ENCODE measurements at places on chromosomes 5 and 9.

DNA sequence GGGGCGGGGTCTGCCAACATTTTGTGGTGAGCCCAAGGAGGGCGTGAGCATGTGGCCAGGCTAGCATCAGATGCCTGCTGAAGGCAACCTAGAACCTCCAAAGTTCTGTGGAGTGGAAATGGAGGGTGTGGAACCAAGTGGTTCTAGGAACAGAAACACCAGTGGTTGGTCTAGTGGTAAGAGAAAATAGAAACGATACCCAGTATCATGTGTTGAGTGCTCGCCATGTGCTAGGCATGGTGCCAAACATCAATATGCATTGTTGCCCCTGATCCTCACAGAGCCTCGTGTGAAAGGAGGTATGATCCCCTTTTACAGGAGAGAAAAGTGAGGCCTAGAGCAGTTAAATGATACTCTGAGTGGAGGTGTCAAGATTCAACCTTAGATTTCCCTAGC, 31.5 kb upstream of the MVB12B start:
- DNase-seq, result no peak

GRCh38 chr5:24444414-24444813, 200.4 kb downstream of the CDH10 start:
- DNase-seq, result peak; percentile 46

GRCh38 chr5:126479810-126480209, 56.6 kb downstream of the GRAMD2B start:
- DNase-seq, result no peak

DNA sequence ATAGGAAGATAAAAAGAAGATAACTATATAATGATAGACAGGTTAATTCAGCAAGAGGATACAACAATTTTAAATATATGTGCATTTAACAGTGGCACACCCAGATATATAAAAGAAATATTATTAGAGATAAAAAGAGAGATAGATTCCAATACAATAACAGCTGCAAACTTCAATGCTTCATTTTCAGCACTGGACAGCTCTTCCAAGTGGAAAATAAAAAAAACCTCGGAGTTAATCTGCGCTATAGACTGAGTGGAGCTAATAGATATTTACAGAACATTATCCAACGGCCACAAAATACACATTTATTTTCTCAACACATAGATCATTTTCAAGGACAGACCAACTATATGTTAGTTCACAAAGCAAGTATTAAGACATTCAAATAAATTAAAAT, 1229.5 kb upstream of the CDH6 start:
- no peak for DNase-seq

DNA sequence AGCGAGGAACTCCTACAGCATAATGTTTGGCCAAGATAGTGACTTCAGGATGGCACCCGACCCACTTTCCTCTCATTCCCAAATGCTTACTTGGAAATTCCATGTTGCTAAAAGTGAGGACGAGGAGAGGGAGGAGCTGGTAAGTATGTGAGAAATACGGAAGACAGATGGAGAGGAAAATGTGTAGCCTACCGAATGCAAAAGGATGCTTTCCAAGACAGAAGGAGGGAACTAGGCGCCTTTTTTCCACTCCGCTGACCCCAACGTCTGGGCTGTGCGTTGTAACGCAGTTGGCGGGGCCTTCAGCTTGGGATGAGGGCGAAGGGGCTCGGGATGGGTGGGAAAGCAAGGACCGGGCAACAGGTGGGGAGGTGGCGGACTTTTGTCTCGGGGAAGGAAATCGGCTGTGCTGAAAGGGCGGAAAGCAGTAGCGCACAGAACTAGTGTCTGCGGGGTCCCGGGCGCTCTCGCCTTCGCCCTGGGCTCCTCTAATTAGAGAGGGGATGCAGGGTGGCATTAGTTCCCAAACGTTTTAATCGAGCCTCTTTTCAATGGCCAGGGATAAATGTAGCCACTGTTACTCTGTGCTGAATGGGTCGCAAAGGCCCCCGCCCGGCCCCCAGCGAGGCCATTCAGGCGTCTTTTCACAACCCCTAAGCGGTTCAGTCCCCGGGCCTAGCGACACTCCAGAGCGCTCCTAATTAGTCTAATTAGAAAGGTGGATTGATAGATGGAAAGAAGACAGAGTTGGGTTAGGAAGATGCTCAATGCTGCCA, 12.6 kb downstream of the FOXD1 start:
- DNase-seq, result no peak

DNA sequence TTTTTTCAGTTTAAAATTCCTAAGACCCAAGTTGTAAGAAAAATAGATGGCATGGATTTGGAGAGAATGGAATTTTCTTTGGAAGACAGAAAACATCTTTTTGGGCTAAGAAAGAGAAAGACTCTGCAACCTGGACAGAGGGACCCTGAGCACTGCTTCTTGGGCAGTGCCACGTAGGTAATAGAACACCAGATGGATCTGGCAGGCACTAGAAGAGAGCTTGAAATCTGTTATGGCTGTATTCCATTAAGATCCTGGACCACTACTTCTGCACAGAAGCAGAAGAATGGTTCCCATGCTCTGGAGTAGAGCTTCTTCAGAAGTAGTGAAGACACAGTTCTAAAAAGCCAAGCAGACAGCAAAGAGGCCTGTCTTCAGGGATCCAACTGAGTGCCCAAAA, 306.4 kb upstream of the CD180 start:
- no peak for DNase-seq

GRCh38 chr5:135828782-135829127, 5.7 kb upstream of the SLC25A48 start:
- no peak for DNase-seq

DNA sequence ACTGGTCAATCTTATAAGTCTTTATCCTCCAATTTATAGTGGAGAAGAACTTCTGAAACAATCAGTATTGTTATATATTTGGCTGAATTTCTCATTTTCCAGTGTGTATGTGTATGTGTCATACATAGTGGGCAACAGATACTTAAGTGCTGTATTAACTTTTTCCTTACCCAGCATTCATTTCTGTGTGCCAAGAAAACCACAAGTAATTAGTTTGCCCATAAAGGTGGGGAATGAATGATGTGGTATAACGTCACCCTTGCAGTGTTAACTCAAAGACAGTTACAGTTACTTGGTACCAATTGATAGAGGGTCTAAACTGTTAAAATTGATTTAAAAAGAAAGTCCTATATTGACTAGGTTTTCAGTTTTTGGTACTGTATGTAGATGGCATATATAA, 2.0 kb downstream of the OGN start:
- no peak for DNase-seq

GRCh38 chr5:7548596-7548995, 152.7 kb downstream of the ADCY2 start:
- peak; percentile 45 for DNase-seq

- DNase-seq, result peak; percentile 89
Measured at GRCh38 chr5:176817841-176818377, 7.5 kb downstream of the UNC5A start.

DNA sequence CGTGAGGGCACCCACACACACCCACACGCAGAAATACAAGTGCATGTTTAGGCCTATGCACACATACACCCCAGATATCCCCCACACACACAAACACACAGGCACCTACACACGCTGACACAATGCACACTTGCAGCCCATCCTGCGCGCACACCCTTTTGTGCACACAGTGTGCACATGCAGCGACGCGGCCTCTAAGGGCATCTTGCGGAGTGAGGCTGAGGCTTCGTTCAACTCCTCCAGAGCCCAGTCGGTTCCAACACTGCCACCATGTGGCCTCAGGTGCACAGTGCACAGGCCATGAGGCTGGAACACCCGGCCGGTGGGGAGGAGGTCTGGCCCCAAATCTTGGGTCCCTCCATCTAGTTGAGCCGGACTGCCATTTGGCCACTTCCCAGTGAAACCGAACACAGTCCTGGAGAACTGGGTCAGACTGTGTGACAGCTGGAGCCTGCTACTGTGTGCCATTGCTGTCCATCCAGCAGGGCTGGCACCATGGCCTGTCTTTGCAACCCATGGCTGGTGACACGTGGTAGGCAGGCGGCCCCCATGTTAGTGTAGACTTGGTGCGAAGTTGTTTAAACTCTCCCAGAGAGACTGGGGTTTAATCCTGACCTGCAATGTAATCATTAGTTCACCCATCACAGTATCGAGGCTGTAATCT, 97.7 kb upstream of the MVB12B start:
- peak; percentile 91 for DNase-seq

DNA sequence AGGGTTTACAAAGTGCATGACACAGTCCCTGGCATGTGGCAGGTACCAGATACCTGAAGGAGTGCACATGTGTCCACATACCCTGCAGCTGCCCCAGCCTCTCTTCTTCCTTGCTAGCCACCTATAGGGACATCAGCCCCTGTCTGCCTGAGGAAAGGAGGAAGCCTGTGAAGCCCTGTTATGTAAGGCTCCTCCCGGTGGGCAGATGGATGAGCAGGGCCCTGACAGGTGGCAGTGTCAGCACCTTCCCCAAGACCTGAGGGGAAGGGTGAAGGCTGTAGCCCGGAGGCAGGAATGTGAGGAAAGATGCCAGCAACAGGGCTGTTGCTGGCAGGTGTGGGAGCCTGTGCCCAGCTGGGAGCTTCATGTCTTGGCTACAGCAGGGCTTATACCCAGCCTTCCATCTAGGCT, 21.7 kb downstream of the TCF7 start:
- peak; percentile 21 for DNase-seq

DNA sequence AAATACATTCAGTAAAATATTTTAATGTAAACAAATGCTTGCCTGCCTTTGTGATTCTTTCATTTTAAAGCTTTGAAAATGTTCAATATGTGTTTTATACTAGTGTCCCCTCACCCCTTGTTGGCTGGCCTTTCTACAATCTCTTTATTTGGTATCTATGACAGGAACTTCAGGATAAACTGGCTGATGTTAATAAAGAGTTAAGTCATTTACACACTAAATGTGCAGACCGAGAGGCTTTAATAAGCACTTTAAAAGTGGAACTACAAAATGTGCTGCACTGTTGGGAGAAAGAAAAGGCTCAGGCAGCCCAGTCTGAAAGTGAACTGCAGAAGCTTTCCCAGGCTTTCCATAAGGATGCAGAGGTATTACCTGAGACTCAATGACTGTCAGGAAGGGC, 171.8 kb downstream of the CCDC171 start:
- no peak for DNase-seq

- no peak for DNase-seq
Measured at GRCh38 chr5:140857987-140858240, 2.2 kb downstream of the PCDHA10 start.

DNA sequence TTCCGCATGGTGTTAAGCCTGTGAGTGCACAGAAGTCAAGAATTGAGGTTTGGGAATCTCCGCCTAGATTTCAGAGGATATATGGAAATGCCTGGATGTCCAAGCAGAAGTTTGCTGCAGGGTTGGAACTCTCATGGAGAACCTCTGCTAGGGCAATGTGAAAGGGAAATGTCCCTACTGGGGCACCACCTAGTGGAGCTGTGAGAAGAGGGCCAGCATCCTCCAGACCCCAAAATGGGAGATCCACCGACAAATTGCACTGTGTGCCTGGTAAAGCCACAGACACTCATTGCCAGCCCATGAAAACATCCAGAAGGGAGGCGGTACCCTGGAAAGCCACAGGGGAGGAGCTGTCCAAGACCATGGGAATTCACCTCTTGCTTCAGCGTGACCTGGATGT, 3.6 kb upstream of the SAXO1 start:
- peak; percentile 10 for DNase-seq

- no peak for DNase-seq
Measured at GRCh38 chr5:54993318-54993717, 7.9 kb upstream of the ESM1 start.

- peak; percentile 85 for DNase-seq
Measured at GRCh38 chr5:141934099-141934844, 10.6 kb downstream of the DELE1 start.

DNA sequence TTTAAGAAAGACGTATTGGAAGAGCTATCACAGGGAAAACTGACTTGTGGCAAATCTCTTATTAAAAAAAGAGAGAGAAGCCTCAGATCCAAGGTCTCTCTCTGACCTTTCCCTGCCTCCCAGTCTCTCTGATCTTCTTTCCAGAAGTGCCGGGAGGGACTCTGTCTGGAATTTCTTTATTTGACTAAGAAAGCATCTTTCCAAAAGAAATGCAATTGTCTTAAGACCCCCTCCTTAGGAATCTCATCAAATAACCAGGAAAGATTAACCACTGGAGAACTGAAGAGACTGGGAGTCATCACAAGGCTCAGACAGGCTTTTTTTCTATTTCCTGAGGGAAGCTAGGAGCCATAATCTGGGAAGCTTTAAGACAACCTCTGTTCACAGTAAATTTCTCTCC, 4.6 kb downstream of the C1QTNF3 start:
- DNase-seq, result no peak

- no peak for DNase-seq
Measured at GRCh38 chr5:66338828-66339227, 194.7 kb downstream of the SREK1 start.

DNA sequence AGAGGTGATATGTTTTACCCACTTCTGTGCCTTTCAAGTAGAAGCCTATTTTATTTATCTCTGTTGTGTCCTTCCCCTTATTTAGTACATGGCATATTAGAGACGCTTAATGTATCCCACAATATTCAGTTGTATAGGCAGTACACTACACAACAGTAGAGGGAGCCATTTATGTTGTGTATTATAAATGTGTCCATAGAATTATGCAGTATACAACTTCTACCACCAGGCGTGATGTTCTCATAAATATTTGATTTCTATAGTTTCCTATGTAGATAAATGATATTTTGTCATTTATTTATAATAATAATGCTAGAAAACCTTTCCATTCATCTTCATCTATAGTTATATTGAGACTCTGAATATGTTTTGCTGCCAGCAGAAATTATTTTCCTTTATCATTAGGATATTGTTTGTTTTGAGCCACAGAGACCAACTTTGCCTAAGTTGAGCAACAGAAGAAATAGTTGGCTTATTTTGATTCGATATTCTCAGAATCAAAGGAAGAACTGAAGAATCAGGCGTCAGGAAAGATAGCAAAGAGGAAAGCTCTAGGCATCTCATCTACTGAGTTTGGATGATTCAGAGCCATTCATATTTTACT, 81.7 kb downstream of the ADAMTS19 start:
- peak; percentile 9 for DNase-seq

DNA sequence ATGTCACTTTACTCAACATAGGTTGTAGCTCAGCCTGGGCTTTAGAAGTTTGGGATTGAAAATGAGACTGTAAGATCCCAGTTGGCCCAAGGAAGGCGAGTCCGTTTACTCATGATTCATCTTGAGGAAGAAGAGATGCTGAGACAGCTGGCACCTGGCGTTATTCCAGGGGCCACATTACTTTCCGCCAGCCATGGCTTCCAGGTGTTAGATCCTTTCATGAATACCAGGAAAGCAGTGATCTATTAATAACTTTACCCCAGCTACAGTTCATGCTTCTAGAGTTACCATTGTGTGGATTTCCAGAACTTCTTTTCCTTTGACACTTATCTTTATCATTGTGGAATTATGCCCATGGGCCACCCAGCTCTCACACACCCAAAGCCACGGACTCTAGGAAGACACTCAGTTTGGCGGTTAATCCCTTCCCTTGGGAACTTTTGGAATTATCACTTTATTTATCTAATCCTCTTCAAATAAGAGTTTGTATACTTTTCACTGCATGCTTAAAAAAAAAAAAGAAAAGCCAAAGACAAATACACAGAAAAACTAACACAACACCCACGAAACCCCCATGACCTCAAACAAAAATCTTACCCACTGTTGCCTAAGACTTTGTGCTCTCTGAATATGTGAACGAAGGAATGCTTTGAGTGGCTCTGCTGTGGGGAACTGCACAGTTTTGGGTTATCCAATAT, 26.9 kb downstream of the RAI14 start:
- peak; percentile 81 for DNase-seq
